ENCODE measurements at places on chromosomes 6 and 20.

GRCh38 chr20:12053353-12053752, 135.7 kb downstream of the BTBD3 start:
- DNase-seq: no peak

DNA sequence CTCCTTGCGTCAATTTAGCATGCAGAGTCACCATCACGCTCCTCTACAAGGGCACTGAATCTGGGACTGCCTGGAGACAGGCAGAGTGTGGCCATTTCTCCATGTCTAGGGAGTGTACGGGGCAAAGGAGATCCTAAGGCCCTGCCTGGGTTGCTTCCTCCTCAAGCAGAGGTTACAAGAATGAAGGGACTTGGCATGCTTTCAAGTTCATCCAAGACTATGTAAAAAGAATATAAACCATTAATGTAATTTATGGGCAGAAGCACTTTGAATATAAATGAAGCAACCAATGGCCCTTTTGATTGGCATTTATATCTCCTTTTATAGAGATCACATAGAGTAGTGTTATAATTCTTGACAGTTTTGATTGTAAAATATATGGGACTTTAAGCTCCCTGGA, 137.5 kb downstream of the BTBD3 start:
- DNase-seq: no peak

- no peak for DNase-seq
Observed at GRCh38 chr20:13231031-13231752, 10.1 kb downstream of the ISM1 start.

DNA sequence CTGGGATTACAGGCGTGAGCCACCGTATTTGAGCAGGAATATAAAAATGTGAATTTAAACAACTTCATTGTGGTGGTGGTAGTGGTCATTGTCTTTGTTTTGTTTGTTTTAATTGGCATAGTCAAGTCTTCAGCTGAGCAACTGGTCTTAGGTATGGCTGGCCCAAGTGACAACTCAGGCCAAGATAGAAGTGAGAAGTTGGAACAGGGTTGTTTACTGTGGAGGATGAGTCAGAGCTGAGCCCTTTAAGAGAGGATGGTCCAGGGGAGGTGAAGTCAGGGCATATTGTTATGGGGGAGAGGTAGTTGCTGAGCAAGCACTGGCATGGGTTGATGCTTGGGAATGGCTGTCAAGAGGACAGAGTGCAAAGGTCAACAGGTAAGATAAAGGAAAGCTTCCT, 308.2 kb downstream of the FARS2 start:
- DNase-seq: no peak

- no peak for DNase-seq
Observed at GRCh38 chr20:4135385-4136077, 120.2 kb upstream of the RNF24 start.

DNA sequence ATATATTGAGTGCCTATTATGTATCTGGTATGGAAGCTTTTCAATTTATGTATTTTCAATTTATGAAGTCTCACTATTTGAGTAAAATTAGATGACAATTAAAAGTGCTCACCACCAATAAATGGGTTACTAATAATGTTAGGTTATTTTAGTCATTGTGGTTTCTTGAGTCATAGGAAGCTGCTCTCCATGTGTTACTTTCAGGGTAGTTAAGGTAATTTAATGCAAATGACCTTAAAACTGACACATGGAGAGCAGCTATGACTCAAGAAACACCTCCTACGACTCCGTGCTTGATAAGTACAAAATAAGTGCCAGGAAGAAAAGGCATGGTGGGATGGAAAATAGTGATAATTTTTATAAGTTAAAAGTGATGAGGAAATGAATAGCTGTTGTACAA, 16.5 kb upstream of the TINAG start:
- no peak for DNase-seq

- no peak for DNase-seq
Observed at GRCh38 chr6:33822575-33823395, 19.0 kb upstream of the MLN start.

GRCh38 chr6:134111062-134111677, 58.7 kb upstream of the SLC2A12 start:
- DNase-seq: no peak

DNA sequence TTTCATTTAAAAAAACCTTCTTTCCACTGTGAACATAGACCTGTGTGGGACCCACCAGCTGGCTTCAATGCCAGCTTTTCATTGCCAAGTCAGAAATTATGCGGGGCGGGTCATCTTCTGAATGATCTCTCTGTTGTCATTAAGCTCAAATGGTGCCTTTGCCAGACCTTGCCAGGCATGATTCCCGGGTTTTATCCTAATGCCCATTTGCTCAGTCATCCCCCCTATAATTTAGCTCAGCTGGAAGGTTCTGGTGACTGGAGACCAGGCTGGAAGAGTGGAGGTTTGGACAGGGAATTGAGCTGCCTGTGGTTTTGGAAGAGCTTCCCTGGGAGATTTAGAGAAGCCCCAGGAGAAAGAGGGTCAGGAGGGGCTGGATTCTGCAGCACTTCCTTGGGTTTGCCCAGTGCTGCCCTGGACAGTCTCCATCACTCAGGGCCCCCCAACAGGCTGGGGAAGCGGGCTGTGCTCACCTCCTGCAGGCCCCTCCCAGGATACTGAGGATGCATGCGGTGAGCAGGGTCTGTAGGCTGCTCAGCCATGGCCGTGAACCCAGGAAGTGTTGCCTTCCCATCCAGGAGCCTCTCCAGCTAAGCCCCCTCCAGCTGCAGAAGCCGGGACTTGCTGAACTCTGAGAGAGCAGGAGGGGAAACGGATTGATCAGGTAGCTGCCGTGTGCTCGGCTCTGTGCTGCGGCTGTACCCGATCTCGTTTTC, 273.0 kb downstream of the CDH4 start:
- no peak for DNase-seq

GRCh38 chr6:15618685-15619084, 44.1 kb downstream of the DTNBP1 start:
- DNase-seq: no peak

- DNase-seq: peak; percentile 25
Observed at GRCh38 chr6:110180228-110181008, at the start of gene CDC40. TSS of gene CDC40 (plus strand) at chr6:110180427. CDS start at chr6:110180445, 18 bp downstream.

- DNase-seq: peak; percentile 10
Observed at GRCh38 chr20:58447511-58448391, 58.7 kb downstream of the VAPB start.

DNA sequence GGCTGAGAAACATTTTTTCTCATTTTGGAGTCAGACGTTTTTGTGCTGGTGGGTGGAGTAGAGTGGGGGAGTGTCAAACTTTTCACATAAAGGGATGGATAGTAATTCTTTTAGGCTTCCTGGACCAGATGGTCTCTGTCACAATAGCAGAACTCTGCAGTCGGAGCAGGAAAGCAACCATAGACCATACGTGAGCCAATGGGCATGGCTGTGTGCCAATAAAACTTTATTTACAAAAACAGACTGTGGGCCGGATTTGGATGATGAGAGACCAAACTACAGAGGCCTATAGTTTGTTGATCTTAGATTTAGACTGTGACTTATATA, 70.8 kb upstream of the SLC22A23 start:
- DNase-seq: no peak

DNA sequence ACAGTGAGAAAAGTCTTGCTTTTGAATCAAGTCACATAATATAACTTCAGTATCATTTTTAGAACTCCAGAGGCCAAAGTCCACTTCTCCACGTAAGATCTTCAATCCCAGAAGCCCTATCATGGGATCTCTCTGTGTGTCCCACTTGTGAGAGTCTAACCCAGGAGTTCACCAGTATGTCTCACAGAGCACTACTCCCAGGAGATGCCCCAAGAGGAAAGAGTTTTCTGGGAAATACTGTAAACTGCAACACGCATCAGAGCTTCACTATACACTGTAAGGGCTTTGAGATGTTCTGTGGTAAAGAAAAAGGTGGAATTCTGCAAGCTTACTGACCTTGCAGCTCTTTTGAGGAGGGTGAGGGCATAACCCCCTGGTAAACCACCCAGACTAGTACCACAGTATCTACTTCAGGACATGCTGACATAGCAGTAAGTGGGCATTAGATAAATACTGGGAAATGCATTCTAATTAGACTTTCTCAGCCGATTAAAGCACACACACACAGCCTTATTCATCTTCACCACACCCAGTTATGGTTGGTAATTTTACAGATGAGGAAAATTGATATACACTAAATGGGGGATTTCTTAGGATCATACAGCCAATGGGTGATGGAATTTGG, 12.3 kb downstream of the DCBLD1 start:
- no peak for DNase-seq

DNA sequence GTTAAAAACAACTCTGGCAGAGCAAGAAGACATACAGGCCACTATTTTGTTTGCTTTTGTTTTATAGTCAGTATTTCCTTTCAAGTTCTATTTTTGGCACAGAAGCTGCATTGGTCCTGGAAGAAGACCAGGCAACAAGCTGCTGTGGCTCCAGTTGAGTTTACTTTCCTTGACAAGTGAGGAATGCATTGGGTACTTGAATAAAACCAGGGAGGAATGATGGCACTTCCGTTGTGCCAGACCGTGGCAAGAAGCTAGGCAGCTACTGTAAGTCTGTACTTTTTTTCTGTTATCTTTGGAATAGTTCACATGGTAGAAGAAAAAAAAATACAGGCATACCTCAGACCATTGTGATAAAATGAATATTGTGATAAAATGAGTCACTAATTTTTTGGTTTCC, 66.3 kb downstream of the NCOA3 start:
- no peak for DNase-seq

- DNase-seq: no peak
Observed at GRCh38 chr20:1463971-1464570, 2.6 kb downstream of the NSFL1C start.

DNA sequence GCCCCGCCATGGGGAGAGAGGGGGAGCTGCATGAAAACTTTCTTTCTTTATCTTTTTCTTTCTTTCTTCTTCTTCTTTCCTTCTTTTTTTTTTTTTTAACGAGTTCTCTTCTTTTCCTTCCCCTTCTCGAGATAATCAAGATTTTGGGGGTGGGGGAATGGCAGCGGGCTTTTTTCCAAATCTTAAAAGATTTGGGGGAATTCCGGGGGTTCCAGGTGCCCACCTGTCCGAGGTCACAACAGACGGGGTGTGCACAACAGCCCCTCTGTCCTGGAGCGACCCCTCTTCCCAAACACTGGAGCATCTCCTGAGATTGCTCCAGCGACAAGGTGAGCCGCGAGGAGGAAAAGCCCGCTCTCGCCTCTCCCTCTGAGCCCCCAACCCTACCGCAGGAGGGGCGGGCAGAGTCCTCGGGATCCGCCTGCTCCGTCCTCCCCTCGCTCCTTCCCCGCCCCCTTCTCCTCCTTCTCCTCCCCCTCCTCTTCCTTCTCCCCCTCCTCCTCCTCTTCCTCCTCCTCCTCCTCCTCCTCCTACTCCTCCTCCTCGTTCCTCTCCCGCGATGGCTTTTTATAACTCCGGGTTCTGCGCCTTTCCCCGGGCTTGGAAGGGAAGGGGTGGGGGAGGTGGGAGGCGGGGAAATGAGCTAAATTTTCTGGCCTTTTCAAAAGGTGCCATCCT, 689 bp upstream of the KCNB1 start:
- no peak for DNase-seq

DNA sequence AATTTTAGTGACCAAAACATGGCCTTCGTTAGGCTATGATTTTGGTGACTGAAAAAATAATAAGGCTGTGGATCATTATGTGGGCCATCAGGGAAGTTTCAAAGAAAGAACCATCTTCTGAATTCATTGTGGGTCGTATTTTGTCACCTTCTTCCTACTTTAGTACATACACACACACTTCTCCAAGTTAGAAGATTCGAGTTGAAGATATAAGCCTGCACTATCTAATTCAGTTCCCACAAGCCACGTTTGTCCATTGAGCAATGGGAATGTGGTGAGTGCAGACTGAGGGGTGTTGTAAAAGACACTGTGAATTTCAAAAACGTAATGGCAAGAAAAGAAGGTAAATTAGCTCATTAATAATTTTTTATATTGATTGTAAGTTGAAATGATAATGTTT, 766.0 kb downstream of the KIF16B start:
- no peak for DNase-seq

DNA sequence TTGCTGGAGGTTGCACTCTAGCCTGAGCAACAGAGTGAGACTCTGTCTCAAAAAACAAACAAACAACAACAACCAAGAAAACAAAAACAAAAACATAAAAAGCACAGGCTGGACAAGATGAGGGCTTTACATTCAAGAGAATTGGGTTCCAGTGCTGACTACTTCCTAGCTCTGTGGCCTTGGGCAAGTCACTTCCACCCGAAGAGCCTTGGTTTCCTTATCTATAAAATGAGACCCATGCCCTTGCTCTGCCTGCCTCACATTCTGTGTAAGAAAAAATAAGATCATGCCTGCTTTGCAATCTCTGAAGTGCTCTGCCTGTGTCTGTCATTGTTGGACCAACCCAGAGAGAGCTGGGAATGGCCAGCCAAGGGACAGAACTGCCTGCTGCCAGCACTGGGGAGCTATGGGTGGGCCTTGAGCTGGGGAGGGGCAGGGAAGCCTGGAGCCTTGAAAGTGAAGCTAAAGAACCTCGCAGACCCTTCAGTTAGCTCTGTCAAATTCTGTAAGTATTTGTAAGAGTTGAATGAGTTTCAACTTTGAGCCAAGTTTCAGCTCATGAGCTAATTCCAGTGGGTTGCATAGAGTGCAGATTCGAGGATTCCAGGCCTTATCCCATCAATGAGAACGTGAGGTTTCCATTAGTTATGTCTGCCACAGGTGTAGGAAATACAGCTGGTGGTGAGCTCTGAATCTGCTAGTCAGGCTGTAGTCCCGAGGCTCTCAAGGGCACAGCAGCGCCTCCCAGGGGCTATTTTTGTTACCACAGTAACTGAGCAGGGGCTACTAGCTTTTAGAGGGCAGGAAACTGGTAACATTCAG, 93.2 kb downstream of the DLGAP4 start:
- DNase-seq: no peak

GRCh38 chr20:14142171-14142570, 146.9 kb downstream of the MACROD2 start:
- DNase-seq: no peak

DNA sequence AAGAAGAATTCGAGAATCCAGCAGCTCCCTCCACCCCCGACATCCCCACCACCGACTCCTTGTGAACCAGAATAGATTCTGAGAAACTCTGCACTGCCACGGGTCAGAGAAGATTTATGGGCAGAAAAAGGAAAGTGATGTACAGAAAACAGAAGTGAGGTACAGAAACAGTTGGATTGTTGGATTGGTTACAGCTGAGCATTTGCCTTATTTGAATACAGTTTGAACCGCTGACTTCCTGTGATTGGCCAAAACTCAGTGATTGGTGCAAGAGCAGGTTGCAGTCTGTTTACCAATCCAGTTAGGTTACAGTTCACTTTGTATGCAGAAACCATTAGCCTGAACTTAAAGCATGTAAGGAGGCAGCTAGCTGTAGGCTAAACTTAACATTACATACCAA, 131.2 kb upstream of the HDDC2 start:
- no peak for DNase-seq

- no peak for DNase-seq
Observed at GRCh38 chr20:40892642-40893041, 136.0 kb upstream of the TOP1 start.

DNA sequence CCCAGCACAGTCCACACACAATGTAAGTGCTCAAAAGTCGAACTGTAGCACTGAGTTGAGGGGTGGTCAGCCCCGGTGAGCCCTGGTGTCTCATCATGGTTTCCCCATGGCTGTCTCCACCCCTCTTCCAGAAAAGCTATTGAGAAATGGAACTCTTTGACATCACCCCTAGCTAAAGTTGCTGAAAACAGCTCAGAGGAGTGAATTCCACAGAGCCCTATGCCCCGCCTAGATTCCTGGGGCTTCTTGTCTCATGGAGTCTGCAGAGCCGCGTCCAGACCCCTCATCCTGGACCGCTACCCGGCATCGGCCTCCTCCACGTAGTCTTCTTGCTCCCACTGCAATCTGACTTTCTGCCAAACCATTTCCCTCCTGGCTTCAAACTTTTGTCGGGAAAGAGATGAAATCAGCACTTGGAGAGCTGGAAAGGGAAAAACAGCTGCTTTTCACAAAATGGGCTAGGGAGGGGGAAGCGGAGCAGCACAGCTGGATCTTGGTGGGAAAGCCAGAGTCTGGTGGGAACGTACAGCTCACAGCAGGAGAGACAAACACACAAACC, 132.2 kb downstream of the SNX5 start:
- DNase-seq: no peak

Data from activated T-helper 1 cell treated with Interleukin-2 at 50 U/mL for 16 hours (primary cell).